ENCODE measurements at places on chromosomes 2 and 18. TPM values are rescaled to one million over a fixed set of nuclear protein-coding genes. Genes with fewer than 3 reads are reported as not detected.

The ERFE gene
- total RNA-seq = 2.9 TPM

The TNFAIP6 gene
- total RNA-seq = 13.1 TPM

The MEIS1 gene
- 57.8 TPM for total RNA-seq

The KYNU gene
- 2.4 TPM for total RNA-seq

The KLHL41 gene
- 0.97 TPM for total RNA-seq

The CCDC74B gene
- 10.2 TPM for total RNA-seq

The PHLPP1 gene
- total RNA-seq = 8.7 TPM

The SERPINB3 gene
- not detected for total RNA-seq

The CYP1B1 gene
- 157 TPM for total RNA-seq

The DLGAP1 gene
- total RNA-seq = under 0.01 TPM

The CYRIA gene
- 0.24 TPM for total RNA-seq

The TEKT4 gene
- not detected for total RNA-seq

The ECEL1 gene
- total RNA-seq = not detected

The ING5 gene
- total RNA-seq = 14.7 TPM

The OSR1 gene
- total RNA-seq = 95.0 TPM

All from hair follicle dermal papilla cell (primary cell).